HTR-8/SVneo (cell line): ENCODE measurements at places on chromosomes 5 and 9.

- DNase-seq, result no peak
Observed at GRCh38 chr5:137589185-137589584, 90.1 kb upstream of the SPOCK1 start.

- no peak for DNase-seq
Observed at GRCh38 chr9:90105773-90106172, 501.0 kb downstream of the GADD45G start.

- DNase-seq, result no peak
Observed at GRCh38 chr9:16090907-16091629, 538.2 kb downstream of the CCDC171 start.

DNA sequence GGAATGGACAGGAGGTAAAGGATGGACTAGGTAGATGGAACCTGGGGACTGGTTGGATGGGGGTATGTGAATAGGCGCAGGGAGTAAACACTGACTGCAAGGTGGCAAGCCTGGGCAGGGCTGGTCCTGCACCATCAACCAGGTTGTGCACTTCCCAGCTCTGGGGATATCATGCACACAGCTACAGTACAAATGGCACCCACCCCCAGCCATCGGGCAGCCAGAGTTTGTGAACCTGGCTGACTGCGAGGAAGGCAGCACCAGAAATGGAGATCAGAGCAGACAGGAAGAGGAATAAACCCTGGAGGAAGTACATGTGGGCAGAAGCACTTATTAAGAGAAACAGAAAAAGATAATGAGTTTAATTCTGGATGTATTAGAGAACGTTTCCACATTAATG is 229.1 kb downstream of the ESM1 start:
- DNase-seq, result no peak

GRCh38 chr5:6659941-6660684 is 26.9 kb downstream of the SRD5A1 start:
- DNase-seq, result no peak

- DNase-seq, result no peak
Observed at GRCh38 chr5:10172247-10172646, 77.4 kb downstream of the ATPSCKMT start.

DNA sequence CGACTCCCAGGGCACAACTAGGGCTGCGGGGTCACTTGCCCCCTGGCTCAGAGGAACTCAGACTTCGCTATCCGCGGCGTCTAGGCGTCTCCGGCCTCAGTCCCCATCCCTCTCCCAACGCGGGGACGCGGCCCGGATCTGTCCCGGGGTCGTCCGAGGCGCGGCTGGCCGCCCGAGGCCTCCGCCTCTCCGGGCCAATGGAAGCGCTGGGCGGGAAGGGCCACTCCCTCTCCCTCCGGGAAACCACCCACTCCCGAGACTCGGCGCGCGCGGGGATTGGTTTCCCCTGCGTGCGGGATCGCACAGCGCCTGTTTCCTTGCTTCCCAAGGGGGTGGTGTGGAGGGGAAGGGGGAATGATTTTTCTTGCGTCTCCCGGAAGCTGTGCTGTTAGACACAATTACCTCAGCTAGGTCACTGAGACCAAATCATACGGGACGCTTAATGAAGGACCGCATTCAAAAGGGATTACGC is 38.3 kb downstream of the NR2F1 start:
- DNase-seq, result peak; percentile 66

DNA sequence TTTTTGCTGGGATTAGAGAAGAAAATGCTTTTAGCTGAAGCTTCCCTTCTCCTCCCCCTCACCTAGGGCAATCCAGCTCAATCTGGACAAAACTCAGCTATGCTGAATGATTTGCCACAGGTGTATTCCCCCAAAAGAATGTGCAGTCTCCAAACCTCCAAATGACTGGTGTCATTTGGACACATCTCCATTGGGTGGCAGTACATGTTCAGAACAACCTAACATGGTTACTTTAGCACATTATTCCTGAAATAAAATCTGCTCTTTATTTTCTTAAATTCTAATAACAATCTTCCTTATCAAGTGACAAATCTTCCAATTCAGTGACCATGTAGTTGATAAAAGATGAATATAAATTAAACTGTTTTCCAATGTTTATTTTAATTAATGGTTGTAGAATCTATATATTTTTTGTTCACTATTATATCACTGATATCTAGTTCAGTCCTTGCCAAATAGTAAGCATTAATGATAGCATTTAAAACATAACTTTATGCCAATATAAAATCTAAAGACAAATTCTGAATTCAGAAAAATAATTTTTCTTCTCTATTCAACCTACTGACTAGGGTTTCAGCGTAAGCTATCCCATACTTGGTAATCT is 61.3 kb upstream of the MOCS2 start:
- peak; percentile 47 for DNase-seq

DNA sequence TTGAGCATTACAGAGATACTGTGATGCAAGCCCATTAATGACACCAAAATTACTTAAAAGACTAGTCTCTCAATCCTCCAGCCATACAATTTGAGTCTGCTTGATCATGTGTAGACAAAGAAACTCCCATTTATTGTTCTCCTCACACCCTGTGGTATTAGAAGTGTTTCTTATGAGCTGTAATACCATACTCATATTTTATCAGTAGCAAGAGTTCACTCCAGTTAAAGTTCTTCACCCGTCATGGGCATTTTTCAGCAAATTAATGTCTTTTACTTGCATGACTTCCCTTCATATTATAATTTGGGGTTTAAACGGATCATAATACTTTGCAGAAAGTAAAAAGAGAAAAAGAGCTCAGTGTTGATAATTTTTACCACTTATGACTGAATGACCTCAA is 242.9 kb downstream of the BNC2 start:
- DNase-seq, result no peak

DNA sequence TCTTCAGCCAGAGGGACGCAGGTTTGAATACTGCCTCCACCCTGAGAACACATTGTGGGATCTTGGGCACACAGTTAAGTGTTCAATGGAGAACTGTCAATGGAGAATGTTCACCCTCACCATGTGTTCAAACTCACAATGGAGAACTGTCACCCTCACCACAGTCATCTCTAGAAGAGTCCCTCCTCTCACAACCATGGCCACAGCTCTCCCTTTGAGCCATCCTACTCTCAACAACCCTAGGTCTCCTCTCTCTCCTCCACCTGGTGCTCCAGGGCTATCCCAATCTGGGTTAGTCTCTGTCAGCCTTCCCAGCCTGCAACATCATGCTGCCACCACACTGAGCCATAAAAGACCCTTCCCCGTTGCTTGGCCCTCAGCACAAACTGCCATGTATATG is 36.3 kb upstream of the HAND1 start:
- DNase-seq, result no peak

- DNase-seq, result no peak
Observed at GRCh38 chr5:179332741-179333290, 12.4 kb downstream of the ADAMTS2 start.

DNA sequence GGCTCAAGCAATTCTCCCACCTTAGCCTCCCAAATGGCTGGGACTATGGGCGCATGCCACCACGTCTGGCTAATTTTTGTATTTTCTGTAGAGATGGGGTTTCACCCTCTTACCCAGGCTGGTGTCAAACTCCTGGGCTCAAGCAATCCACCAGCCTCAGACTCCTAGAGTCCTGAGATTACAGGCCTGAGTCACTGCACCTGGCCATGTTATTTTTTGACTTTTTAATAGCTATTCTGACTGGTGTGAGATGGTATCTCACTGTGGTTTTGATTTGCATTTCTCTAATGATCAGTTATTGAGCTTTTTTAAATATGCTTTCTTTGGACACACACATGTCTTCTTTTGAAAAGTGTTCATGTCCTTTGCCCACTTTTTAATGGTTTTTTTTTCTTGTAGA is 38.2 kb downstream of the FBXW2 start:
- DNase-seq, result no peak

GRCh38 chr5:157470631-157471030 is 10.6 kb downstream of the NIPAL4 start:
- DNase-seq, result no peak

- DNase-seq, result no peak
Observed at GRCh38 chr5:66302344-66302743, 158.2 kb downstream of the SREK1 start.

DNA sequence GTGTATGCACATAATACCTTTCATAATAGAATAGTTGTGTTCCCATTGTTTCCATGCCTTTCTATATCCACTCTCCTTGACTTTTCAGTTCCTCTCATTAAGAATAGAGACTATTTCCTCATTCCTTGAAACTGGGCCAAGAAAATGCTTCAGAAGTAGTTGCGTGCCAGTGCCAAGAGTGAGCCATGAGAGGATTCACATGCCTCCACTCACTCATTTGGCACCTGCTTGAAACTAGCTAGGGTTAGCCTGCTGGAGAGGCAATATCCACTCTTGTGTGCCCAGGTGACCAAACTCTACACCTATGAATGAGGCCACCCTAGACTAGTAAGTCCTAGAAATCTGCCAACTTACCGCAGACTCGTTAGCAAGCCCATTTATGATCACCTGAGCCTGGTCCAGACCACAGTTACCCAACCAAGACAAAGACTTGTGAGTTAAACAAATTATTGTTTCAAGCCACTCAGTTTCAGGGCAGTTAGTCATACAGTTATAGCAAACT is 276.3 kb downstream of the EPB41L4A start:
- no peak for DNase-seq

GRCh38 chr9:124308606-124309491 is 51.1 kb downstream of the NEK6 start:
- no peak for DNase-seq

DNA sequence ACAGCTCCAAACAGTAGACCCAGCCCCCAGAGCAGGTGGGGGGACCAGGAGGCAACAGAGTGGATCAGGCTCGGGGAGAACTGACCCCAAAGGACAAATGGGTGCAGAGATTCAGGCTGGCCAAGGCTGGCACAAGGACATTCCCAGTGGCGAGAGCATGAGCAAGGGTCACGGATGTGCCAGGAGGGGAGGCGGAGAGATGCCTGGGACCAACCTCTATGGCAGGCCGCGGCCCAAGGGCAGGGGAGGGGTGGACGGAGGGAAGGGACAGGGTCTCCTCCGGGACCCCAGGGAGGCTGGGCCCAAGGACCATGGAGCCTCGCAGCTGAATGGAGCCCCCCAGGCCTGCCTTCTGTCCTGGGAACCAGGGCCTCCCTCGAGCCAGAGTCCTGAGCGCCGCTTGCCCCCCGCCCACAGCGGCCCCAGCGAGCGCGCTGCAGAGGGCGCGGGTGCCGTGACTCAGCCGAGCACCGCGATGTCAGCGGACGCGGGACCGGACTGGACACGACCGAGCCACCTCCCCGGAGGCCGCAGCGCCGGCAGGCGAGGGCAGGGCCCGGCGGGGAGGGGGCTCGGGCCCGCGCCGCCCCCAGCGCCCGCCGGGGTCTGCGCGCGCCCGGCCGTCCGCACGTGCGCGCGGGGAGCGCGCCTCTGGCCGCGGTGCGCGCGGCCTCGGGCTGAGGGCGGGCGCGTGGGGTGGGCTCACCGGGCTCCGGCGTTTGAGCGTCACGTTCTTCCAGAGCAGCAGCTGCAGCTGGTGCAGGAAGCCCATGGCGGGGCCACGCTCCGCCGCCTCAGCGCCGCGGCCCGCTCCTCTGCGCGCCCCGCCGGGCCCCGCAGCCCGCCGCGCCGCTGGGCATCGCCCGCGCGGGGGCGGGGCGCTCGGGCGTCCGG is at the start of gene ABCA2:
ABCA2 (minus strand) TSS at position 869 of the 894 bp plus-strand sequence; CDS start at position 772, 97 bp downstream.
- no peak for DNase-seq

DNA sequence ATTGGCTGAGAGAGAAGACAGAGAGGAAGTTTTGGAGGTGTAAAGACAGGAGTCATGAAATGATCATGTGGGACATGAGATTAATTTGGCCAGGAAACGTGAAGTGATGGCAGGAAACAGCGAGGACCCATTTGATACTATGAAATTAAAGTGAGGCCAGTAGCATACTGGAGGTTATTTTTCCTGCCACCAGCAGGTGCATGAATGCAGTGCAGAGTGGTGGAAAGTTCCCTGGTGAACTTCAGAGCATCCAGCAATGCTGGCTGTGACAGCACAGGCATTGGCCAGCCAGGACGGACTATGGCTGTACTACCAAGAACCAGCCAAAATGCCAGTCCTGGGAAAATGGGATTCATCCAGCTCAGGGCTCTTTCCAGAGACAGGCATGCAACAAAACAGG is 152.2 kb downstream of the SYK start:
- DNase-seq, result no peak

- no peak for DNase-seq
Observed at GRCh38 chr5:31280210-31280609, 86.7 kb downstream of the CDH6 start.

DNA sequence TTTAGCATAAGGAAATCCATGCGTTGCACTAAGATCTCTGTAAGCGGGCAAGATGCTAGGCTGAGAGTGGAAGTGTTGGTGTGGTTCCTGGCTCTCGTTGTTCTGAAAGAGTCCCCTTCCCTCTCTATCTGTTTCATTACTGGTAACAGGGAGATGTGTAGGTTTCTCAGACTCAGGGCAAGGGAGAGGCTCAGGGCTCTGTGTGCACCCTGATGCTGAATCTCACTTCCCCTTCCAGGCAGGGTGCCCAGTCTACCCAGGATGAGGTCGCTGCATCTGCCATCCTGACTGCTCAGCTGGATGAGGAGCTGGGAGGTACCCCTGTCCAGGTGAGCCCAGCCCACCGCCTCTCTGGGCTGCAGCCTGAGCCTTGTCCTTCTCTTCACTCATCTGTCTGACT is 45.7 kb downstream of the STOM start:
- DNase-seq, result no peak

- no peak for DNase-seq
Observed at GRCh38 chr5:52069997-52070396, 686.7 kb downstream of the ISL1 start.

GRCh38 chr5:67164856-67165525 is 31.6 kb downstream of the CD180 start:
- DNase-seq, result no peak

DNA sequence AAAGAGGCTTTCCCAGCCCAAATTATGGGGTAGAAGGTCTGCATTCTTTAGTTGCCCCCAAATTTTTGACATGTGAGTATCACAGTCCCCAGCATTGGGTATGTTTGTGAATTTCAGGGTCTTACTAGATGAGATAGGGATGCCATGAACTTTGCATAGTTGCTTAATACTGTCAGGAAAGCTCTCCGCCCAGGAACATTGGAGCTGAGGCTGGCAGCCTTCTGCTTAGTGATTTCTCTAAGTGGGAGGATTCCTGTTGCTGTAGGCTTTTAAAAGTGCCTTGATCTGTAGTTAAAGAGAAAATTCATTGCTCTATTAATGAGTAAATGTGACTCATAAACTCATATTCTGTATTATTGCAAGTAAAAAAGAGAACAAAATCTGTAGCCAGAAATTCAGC is 206.9 kb downstream of the CAVIN4 start:
- no peak for DNase-seq
